Memory B cell (primary cell): ENCODE measurements at places on chromosomes 2 and 18.

DNA sequence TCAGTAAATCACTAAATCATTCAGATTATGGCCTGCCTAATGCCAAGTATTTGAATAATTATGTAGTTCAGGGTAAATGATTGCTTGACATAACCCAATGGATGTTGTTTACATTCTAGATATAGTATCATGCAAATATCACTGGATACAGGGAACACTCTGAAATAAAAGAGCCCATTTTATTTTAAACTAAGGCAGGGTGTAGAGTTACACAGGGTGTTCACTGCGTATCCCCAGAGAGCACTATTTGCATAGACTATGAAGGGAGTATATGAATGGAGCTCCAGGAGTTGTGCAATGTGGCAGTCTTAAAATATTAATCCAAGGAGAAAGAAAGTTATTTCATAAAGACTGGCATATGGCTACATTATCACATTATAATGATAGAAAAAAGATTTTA, 701.1 kb upstream of the KLHL29 start:
- no peak for DNase-seq

GRCh38 chr2:241925277-241925676, 55.7 kb downstream of the RTP5 start:
- DNase-seq: no peak

DNA sequence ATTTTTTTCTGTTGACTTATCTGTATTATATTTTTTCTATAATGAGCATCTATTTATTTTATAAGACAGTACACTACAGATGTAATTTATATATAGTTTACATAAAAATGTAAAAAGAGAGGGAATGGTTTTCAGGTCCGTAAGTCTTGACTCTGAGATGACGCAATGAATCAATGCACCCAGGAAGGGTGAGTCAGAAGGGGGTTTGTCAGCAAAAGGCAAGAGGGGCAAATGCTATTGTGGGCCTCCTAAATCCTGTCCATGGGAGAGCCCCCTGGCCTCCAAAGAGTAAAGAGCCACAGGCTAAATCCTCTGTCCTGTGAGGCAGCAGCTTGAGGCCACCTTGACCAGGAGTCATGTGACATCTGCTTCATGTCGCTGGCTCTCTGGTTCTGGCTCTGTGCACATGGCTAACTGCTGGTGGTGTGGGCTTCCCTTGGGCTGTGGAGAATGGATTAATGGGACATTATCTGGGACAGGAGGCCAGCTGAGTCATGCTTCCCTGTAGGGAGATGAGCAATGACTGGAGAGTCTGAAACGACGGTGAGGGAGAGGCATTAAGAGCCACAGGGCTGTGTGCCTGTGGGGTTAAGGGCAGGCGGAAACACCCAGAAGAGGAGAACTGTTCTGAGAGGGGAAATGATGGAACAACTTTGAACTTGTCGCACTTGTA, 22.8 kb upstream of the ASB18 start:
- no peak for DNase-seq

DNA sequence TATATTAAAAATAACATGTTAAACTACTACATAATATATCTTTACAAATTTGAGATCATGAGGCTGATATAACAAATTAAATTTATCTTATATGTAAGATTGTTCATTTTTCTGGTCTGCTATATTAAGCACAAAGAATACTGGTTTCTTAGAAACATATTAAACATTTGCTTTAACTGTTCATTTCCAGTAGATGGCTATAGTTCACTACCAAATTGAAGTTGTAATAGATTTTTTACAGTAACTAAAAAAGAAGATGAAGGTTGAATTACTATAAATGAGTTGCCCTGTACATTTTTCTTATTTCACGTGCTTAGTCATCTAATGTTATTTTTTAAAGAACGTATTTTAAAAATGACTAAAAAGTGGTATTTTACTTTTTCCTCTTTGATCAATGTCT, 57.0 kb downstream of the ZNF407 start:
- no peak for DNase-seq

- no peak for DNase-seq
Measured at GRCh38 chr2:109089602-109090300, 39.3 kb upstream of the SH3RF3 start.

DNA sequence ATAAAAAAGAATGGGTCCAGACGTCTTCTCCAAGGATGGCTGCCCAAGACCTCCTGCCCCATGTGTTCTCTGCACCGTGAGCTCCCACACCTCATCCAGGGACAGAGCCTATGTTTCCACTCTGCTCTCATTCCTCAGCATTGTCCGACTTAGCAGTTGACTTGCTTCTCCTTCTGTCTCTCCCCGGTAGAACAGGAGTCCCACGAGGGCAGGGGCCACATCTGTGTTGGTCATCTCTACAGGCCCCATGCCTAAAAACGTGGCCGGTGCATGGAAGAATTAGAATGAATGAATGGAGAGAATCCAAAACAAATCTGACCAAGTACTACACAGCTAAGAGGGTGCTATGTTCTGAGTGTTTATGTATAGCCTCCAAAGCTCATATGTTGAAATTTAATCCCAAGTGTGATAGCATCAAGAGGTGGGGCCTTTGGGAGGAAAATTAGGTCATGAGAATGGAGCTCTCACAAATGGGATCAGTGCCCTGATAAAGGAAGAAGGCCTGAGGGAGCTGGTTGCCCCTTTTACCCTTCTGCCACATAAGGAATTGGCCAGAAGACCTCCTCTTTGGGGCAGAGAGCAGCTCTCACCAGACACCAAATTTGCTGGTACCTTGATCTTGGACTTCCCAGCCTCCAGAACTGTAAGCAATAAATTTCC, 55.9 kb downstream of the FAM178B start:
- no peak for DNase-seq

- DNase-seq: no peak
Measured at GRCh38 chr2:157868993-157869392, 7.1 kb downstream of the ACVR1 start.

DNA sequence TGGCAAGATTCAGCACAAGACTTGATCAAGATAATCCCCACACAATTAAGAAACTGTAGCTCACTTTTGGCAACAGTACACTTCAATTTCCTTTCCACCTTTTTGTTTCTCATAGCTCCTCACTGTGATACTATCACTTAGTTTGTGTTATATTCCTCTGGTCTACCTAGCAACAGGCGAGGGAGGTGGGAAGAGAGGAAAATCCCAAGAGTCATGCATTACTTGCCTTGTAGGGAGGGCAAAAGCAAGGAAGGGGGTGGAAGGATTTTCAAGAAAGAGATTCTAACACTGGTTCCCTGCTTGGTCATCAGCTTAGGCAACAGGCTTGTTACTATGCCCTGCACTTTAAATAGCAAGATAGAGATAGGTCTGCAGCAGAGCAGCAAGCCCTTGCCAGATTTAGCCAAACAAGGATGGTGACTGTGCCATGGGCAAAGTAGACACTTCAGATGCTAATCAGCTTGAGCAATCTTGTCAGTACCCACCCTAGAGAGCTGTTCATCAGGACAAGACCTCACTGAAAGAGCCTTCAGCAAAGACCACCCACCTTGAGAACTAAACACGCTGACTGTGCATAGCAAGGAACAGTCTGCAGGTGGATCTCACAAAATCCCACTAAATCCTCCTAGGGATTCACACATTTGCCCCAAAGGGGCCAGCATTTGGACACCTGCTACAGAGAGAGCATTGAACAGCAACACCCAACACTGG, 134.6 kb downstream of the MBD2 start:
- no peak for DNase-seq

DNA sequence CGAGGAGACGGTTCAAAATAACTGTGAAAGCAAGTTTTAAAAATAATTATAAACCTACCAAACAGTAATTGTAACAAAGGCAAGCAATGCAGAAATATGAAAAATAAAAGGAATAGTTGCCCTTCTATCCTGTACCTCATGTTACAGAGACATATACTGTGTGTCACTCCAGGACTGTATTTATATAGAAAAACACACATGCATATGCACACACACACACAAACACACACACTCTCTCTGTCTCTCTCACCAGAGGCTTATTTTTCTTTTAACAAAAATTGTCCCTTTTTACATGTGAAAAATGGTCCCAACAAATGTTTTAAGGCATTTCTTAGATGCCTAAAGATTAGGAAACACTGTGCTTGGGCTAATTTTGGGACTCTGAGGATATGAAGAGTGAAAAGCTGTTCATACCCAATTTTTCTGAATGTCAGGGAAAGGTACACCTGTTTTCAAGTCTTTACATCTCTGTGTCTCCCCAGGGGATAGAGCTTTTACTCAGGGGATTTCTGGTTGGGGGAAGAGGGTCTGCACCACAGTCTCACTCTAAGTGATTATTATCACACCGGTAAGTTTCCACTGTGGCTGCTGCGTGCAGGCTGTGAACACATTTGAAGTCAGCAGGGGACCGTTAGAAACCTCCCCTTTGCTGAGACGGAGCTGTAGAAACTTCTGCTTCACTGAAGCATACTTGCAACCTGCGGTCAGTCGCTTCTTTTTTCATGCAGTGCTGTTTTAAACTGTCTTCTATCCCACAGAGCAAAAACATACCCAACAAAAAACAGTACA, 51.4 kb upstream of the SPAG16 start:
- DNase-seq: peak; percentile 16

- DNase-seq: peak; percentile 72
Measured at GRCh38 chr2:184598316-184599053, at the start of gene ZNF804A. ZNF804A (plus strand) TSS chr2:184598529; CDS start chr2:184598960, 431 bp downstream.

DNA sequence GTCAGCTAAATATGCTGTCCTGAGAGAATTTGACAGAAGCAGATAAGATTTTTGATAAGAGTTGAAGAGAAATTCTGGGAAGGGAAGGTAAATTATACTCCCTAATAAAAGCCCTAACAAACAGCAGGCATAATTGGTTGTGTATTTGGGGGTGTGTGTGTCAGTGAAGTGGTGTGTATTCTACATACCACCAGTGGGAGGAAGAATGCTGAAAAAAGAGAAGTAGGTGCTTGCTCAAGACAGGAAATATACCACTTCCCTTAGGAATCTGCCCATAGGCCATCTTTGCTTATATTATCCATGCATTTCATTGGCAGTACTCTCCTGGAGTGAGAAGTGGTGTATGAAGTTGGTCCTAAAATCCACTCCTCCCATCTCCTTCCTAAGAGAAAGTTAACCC, 76.2 kb downstream of the FMNL2 start:
- no peak for DNase-seq

GRCh38 chr2:175080479-175080878, 75.3 kb upstream of the CHN1 start:
- no peak for DNase-seq

- no peak for DNase-seq
Measured at GRCh38 chr2:40279001-40279400, 172.9 kb downstream of the SLC8A1 start.

DNA sequence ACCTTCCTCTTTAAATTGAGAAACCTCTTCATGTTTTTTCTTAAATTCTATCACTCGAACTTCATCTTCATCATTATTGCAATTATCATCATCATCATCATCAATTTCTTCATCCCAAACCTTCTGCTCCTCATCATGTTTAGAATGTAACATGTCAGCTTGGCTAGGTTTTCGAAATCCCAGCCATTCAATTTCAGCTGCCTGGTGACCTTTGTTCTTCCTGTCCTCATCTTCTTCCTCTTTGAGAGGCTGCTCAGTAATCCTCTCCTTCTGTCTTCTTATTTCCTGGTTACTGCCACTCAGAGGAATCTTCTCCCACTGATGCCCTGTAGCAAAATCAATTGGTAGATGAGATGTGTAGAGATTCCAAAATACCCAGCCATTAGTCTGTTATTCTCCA, 4.2 kb downstream of the ERMN start:
- DNase-seq: no peak

- DNase-seq: no peak
Measured at GRCh38 chr2:86541334-86541733, 21.9 kb downstream of the CHMP3 start.

- DNase-seq: no peak
Measured at GRCh38 chr2:116668691-116669090, 1145.8 kb upstream of the DDX18 start.

DNA sequence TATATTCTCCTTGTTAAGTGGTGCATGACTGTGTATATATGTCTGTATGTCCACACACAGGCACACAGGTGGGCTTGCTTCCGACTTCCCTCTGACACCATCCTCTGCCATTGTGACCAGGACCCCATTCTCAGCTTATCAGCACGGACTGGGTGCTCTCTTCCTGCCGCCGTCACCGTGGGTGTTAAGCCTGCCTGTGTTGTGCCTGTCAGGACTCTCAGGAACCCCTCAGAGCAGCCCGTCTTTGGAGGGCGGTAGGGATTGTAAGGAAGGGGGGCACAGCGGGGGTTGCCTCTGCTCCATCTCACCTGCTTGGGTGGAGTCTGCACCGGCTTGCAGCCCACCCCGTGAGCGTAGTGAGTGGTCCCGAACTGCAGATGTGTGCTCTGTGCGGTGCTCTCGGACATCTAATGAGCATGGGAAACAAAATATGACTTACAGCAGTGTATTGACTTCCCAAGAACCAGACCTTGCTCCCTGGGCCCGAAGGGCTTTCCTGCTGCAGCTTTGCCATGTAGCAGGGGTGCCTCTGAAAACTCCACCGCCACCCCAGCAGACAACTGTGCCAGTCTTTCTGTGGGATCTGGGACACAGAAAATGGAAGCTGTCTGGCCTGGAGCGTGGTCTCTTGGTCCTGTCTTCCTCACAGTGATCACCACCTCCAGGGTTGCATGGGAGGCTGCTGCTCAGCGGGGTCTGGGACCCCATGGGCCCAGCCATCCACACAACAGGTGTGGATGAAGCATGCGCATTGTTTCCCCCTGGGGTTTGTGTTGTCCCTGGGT, 58.9 kb downstream of the SH3RF3 start:
- DNase-seq: no peak

GRCh38 chr2:172093416-172094293, 8.3 kb downstream of the DLX1 start:
- DNase-seq: no peak

DNA sequence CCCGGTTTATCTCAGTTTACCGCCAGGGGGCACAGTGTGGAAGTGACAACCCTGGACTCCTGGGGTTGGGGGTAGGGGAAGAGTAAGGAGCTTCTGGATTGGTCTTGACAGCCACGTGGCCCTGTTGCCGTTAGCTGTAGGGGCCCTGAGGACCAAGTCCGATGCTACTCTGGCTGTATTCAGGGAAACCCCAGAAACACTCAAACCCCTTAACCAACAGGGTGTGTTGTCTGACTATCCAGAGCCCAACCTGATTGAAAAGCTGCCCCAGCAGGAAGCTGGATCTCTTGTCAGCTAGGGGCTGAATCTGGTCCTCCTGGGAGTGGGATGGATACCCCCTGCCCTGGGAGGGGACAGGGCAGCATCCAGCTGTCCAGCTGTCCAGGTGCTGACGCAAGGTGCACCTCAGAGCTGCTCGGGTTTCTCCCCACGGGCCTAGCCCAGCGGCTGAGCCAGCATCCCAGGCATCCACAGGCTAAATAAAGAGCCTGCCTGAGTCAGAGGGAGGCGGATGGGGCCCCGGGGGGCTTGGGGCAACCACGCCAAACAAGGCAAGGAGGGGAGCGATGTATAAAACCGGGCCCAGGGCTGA, 3.1 kb upstream of the GMPPA start:
- no peak for DNase-seq
